ENCODE measurements at places on chromosomes 2 and 18. TPM values are rescaled to one million over a fixed set of nuclear protein-coding genes. Genes with fewer than 3 reads are reported as not detected.

ANKRD29 gene
- total RNA-seq = 6.8 TPM

SUCLG1 gene
- total RNA-seq = 309 TPM

ODC1 gene
- total RNA-seq = 37.2 TPM

CCDC141 gene
- 116 TPM for total RNA-seq

- DNase-seq = no peak
Observed at GRCh38 chr2:44186810-44187209, 18.1 kb downstream of the PPM1B start.

DNA sequence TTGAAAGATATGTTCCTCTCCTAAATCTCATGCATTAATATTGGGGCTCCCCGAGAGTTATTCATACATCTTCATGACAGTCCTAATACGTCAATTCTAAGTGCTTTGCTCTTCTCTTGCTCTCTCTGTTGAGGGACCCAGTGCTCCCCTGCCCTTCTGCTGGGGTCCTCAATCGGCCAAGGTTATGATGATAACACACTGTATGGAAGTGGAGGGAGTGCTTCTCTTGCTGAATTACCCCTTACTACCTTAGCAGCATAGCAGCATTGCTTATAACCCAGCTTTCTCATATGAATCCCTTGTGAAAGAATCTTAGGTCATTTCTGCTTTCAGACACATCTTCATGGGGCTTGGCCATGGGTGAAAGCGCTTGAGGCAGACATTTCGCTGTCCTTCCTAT, 43.2 kb downstream of the ITPRID2 start:
- no peak for DNase-seq

GRCh38 chr2:42881732-42882131, 89.3 kb upstream of the HAAO start:
- no peak for DNase-seq

DNA sequence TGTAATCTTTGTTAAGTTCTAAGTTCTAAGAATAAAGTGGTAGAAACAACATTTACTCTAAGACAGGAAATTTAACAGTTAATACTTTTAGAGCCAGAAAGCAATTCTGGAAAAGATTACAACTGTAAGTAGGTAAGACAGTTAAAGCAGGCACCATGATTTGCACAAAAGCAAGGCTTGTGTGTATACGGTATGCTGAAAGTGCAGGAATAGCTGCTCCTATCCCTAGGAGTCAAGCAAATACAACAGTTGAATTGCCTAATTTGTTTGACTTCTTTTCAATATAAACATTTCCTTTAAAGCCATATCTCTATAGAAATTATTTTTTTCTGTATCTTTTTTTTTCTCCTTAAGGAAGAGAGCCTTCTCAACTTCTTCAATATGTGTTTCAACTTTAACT, 116.4 kb downstream of the KCNJ3 start:
- no peak for DNase-seq

DNA sequence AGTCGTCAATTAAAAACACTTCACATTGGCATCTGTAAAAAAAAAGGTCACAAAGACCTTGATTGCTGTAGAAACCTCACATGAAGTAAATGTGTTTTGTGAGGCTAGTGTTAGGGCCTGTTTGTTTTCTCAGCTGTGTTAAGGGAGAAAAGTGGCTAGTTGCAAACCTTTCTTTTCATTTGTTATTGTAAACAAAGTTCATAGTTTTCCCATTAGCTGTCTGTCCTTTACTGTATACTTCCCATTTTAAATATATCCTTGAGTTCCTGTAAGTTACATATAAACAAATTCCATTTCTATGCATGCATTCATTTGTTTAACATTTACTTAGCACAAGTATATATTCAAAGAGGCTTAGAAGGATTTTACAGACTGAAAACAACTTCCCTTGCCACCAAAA, 1250.2 kb downstream of the LRP1B start:
- no peak for DNase-seq

- no peak for DNase-seq
Observed at GRCh38 chr2:127403460-127403859, 14.8 kb upstream of the PROC start.

- DNase-seq = peak; percentile 20
Observed at GRCh38 chr2:27096748-27097297, 10.3 kb downstream of the KHK start.
